Parietal lobe (tissue), 2 donors: ENCODE measurements at places on chromosomes 13 and 19. TPM values are rescaled to one million over a fixed set of nuclear protein-coding genes. Genes with fewer than 3 reads are reported as not detected.

The U2AF1L4 gene
- total RNA-seq = 5.3 TPM

The PSMD8 gene
- 116 TPM for total RNA-seq

The ARRDC5 gene
- total RNA-seq = not detected

The ZNF8 gene
- 27.5 TPM for total RNA-seq

The ATXN8OS gene
- 2.2 TPM for total RNA-seq
